ENCODE measurements at places on chromosomes 6 and 20.

GRCh38 chr6:111038534-111039252, 48.6 kb upstream of the SLC16A10 start:
- DNase-seq = no peak

DNA sequence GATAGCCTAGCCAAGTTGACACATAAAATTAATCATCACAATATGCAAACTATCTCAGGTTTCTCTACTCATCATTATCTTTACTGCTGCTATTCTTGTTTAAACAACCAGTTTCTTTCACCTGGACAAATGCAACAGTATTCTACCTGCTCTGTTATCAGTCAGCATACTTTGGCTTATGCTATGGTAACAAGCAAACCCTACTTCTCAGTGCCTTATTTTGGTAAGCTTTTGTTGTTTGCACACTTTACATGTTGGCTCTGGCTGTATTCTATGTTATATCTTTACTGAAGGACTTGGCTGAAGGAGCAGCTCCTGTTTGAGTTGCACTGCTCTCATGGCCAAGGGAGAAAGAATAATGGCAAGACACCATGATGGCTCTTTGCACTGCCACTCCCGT, 463.1 kb downstream of the EPM2A start:
- DNase-seq = no peak

DNA sequence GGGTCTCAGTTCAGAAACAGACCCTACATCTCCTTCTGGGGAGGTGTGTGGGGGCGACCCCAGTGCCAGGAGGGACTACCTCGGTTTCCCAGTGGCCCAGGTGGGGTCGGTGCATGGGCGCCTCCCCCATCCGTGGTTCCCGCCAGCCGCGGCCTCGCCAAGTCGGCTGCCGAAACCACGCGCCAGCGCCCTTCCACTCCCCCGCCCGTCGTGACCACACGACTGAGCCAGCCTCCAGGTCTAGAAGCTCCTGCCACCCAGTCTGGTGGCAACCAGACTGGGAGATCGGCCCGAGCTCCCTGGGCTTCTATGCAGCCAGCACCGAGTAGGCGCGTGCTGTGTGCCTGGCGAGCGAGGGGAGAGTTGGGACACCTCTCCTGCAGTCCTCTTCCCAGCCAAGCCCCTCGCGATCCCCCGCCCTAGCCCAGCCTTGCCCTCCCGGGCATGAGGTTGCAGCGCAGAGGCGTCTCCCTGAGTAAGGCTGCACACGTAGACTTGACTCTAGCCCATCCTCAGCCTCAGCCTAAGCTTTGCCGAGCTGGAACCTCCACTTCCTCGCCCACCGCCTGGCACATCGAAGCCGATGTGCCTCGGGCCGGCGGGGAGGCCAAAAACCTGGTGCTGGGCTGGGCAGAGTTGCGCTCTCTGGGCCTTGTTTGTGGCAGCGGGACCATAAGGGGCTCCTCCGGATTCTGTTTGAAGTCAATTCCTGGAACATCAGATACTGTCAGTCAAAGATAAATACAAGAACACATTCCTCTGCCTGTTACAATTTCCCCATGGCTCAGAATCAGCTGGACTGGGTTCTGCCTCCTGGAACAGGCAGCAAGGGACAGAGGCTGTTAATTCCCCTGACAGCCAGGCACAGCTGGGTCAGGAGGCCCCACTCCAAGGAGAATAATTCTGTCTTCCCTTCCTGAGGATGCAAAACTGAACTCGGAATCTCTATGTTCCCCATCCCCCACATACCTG, 1.5 kb upstream of the CPNE5 start:
- no peak for DNase-seq

- no peak for DNase-seq
Observed at GRCh38 chr6:15400572-15401004, 154.7 kb downstream of the JARID2 start.

- no peak for DNase-seq
Observed at GRCh38 chr6:137095651-137096238, 51.0 kb upstream of the IL20RA start.

- no peak for DNase-seq
Observed at GRCh38 chr6:170136541-170137175, 154.2 kb downstream of the DLL1 start.

GRCh38 chr6:16498237-16498636, 259.9 kb downstream of the GMPR start:
- DNase-seq = no peak

DNA sequence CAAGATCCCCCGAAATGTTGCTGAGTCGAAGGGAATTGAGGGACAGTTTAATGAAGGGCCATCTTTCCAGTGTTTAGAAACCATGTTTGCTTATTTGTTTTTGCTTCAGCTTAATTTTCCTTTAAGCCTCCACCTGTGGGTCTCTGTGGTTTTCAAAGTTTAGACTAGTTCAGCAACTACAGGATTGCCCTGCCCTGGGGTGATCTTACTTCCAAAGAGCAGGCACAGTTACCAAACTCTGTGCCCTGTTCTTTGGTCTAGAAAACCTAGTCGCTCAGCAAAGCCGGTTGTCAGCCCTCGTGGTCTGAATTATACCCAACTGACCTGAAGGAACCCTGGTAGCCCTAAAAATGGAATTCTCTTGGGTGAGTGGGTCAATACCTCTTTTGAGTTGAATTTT, 219.2 kb upstream of the GMDS start:
- DNase-seq = no peak

- DNase-seq = no peak
Observed at GRCh38 chr20:3121271-3121911, 36.9 kb upstream of the AVP start.

GRCh38 chr20:46803123-46804020, 91.3 kb upstream of the EYA2 start:
- no peak for DNase-seq

DNA sequence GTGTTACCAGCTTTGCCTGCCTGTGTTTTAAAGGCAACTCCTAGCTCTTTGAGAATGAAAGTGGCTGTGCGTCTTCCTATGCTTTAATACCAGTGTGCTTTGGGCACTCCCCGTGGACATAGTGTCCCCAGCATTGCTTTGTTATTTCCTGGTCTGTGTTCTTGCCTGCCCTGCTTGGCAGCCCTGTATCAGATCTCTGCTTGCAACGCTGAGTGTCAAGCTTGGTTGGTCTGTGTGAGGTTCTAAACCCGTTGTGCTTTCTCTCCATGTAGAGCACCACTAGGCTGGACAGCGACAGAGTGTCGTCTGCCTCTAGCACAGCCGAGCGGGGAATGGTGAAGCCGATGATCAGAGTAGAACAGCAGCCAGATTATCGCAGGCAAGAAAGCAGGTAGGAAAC, 80.2 kb downstream of the AFDN start:
- no peak for DNase-seq

- no peak for DNase-seq
Observed at GRCh38 chr6:11815231-11815630, 36.6 kb upstream of the ADTRP start.

- DNase-seq = no peak
Observed at GRCh38 chr6:125598422-125598821, 151.0 kb upstream of the HEY2 start.

DNA sequence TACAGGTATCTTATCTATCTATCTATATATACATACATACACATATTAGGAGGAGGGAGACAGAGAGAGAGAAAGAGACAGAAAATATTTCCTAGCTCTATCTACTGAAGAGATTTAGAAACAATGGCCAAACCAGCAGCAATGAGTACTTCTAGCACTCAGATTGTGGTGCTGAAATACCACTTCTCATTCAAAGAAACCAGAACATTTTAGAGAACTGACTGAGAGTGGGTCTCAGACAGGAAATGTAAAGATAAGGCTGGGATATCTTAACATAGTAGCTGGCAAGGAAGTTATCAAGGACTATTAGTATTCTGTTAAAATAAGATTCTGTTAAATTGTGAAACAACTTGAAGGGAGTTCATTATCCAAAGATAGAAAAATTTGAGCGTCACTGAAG, 57.0 kb downstream of the DNAAF9 start:
- no peak for DNase-seq

DNA sequence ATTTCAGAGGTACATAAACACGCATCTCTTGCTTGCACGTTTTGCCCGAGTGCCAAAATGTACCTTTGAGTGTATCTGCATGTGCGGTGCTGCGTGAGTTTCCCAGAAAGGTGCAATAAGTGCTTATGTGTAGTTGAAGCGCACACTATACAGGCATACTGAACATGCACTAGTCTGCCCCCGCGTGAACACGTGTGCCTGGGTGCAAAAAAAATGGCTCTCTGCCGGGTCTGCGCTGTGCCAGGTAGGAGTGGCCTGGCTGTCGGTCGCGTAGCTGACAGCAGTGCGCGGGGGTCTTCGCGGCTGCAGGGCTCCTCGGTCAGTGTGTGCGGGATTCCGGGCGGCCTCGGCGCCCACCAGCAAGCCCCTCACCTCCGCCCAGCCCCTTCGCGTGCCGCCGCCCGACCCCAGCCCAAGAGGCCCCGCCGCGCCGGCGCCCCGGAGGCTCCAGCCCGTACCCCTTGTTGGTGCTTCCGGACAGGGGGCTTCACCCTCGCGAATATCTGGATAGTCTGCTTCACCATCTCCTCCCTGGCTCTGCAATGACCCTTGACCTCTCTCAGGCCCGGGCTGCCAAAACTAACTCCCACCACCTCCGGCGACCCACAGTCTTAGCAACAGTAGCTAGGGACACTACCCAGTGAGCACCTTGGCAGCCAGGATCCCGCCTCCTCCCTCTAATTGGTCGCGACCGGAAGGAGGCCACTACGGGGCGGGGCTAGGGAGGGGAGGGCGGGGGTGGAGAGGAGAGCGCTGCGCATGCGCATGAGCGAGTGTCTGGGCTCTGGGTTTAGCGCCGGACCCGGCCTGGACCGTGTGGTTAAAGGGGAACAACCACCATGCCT, at the start of gene KIF6:
TSS of gene KIF6 (minus strand) at position 622 of the 845 bp plus-strand sequence. CDS start at position 524, 98 bp downstream.
- peak; percentile 50 for DNase-seq

- no peak for DNase-seq
Observed at GRCh38 chr6:135322427-135323201, 141.5 kb downstream of the MYB start.

GRCh38 chr6:68638230-68638900, 3.3 kb downstream of the ADGRB3 start:
- DNase-seq = no peak

DNA sequence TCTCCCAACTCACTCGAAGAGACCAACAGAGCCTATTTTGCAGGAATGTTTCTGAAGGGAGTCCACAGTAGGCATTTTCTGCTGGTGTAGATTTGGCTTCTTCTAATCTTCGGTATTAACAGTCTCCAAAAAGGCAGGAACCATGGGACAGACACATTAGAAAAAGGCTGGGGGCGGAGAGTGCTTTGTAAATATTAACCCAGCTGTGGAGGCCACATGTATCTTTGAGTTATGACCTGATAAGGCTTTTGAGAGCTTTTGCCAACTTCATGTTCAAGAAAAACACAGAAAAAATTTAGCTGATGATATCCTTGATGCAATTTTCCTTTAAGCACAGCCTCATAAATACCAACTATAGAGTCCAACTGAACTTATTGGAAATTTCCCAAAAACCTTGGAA, 119.4 kb upstream of the TSHZ2 start:
- no peak for DNase-seq

- no peak for DNase-seq
Observed at GRCh38 chr6:141123049-141123448, 1009.7 kb upstream of the GJE1 start.

- peak; percentile 33 for DNase-seq
Observed at GRCh38 chr6:31399589-31400466, 3.6 kb upstream of the MICA start.

DNA sequence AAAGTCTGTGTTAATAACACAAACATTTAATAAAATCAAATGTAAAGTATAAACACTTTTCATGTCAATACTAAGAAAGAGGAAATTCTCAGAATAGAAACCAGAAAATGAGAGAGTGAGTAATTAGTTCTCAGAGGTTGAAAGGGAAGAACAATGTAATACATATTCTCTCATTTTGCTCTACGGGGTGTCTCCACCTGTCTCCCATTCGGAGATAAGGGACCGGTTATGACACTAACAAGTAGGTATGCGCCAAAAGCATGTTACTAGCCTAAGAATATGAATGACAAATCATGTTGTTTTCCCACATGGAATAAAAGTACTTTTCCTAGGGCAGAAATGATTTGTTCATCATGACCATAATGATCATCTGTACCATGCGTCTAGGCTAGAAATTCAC, 35.6 kb upstream of the PRELID3B start:
- no peak for DNase-seq

- peak; percentile 7 for DNase-seq
Observed at GRCh38 chr6:12119085-12119588, 107.0 kb downstream of the HIVEP1 start.

DNA sequence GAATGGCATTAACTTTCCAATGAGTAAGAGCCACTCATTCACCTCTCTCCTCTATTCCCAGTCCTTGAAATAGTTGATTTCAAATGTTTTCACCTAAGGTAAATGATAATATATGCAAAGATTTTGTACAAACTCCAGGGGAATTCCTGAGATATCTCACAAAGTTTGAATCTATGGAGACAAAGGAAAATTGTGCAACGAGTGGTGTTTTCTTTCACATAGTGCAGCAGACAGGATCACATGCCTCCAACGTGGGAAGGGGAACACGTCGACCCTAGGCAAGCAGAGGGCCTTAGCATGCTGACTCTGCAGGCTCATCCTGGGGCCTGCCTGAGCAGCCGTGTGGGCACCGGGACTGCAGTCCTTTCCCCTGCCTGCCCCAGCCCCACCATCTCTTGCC, 195.6 kb upstream of the THBS2 start:
- DNase-seq = no peak

DNA sequence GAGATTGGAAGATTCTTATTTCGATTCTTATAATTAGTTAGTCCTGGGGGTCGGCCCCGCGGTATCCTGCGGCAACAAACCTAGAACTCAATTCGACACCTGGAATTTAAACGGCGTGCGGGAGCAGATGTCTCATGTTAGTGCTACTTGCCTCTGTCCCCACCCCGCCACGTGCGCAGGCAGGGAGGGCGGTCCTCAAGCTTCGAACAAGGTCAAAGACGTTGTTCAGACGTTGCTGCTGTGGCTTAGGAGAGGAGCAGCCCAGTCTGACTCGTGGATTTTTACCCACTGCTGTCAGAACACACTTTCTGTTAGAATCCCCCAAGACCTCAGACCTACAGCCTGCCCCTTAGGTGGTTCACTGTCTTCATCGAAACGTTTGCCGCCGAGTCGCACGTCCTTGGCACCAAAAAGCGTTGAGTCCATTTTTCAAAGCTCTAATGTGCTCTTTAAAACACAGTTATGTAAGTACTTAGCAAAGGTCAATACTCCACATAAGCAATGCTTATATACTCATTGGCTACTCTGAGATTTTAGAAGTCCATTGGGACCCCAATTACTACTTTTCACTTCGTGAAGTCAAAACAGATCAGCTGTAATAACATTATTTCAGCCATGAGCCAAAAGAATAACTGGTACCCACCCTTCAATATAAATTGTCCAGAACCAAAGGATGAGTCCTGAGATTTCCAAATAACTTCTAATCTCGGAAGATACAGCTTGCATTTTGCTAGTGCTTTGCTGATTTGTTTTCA, 2.7 kb upstream of the C6orf62 start:
- DNase-seq = no peak

- DNase-seq = no peak
Observed at GRCh38 chr20:20456741-20457140, 88.8 kb downstream of the INSM1 start.

- no peak for DNase-seq
Observed at GRCh38 chr6:41464481-41464880, 81.7 kb upstream of the FOXP4 start.

- DNase-seq = no peak
Observed at GRCh38 chr20:1163653-1164052, 21.1 kb downstream of the TMEM74B start.

Data from stimulated activated CD8-positive, alpha-beta memory T cell treated with anti-CD3 and anti-CD28 coated beads, Interleukin-12 subunit alpha, Interleukin-12 subunit beta, amount 100 ng/mL, for 1 hour (primary cell).